ENCODE measurements at places on chromosomes 4 and X.

- no peak for DNase-seq
Measured at GRCh38 chr4:93648258-93648657, 180.3 kb upstream of the ATOH1 start.

DNA sequence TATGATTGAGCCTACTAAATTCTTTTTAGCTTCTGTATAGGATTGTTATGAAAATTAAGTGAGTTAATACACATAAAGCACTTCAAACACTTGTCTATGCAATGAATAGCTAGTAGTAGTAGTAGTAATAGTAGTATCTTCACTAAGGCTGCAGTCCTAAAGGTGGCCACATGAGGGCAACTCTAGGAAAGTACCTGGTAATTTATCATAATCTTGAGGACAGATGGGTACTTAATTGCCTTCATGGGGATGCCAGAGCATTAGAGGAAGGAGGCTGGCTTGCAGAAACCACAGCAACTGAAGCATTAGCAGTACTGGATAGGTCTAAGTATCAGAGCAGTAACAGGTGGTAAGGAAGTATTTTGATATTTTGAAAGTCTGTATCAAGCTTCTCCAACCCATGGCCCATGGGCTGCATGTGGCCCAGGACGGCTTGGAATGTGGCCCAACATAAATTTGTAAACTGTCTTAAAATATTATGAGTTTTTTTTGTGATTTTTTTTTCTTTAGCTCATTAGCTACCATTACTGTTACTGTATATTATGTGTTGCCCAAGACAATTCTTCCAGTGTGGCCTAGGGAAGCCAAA lies 17.3 kb downstream of the NIPAL1 start:
- no peak for DNase-seq

GRCh38 chr4:118718511-118719170 lies 33.4 kb downstream of the METTL14 start:
- no peak for DNase-seq

GRCh38 chrX:137568741-137569469 lies 3.0 kb downstream of the ZIC3 start:
- no peak for DNase-seq

GRCh38 chrX:122868631-122869030 lies 315.4 kb upstream of the GRIA3 start:
- no peak for DNase-seq

- DNase-seq = no peak
Measured at GRCh38 chrX:43065978-43066377, 288.0 kb upstream of the PPP1R2C start.

GRCh38 chr4:129899849-129900248 lies 803.9 kb downstream of the C4orf33 start:
- no peak for DNase-seq

DNA sequence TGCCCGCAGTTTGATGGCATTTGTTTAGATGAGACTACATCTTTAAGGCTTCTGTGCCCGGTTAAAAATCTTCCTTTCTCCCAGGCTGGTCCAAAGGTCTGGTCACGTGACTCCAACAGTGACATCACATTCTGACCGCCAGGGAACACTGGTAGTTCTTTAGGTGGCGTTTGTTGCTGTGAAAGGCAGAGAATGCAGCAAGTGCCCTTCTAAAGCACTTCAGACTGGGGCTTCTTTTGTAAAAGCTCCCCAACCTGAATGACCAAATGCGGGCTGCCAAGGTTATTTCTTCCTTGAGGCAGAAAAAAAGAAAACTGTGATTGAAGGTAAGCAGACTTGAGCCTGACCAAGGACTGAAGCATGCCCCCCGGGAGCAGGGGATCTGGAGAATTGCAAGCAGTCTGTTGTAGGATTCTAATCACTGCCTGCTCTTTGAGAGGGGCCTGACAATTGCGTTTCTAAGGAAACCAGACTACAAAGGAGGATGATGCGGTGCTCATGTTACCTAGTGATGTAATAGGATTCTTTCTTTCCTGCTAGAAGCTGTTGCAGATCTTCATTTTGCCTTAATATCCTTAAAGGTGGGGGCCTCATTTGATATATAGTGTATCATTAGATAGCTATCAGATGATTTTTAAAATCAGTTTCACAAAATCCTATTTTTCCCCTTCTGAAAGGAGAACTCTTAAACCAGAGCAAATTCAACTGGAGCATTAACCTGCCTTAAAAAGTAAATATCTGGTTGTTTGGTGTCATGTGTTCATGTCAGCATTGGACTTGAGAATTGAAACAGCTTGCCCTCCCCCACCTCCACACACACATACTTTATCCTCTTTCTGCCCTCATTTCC lies 133.1 kb downstream of the AKAP4 start:
- DNase-seq = peak; percentile 9

GRCh38 chrX:45009371-45010000 lies 136.5 kb downstream of the KDM6A start:
- no peak for DNase-seq

DNA sequence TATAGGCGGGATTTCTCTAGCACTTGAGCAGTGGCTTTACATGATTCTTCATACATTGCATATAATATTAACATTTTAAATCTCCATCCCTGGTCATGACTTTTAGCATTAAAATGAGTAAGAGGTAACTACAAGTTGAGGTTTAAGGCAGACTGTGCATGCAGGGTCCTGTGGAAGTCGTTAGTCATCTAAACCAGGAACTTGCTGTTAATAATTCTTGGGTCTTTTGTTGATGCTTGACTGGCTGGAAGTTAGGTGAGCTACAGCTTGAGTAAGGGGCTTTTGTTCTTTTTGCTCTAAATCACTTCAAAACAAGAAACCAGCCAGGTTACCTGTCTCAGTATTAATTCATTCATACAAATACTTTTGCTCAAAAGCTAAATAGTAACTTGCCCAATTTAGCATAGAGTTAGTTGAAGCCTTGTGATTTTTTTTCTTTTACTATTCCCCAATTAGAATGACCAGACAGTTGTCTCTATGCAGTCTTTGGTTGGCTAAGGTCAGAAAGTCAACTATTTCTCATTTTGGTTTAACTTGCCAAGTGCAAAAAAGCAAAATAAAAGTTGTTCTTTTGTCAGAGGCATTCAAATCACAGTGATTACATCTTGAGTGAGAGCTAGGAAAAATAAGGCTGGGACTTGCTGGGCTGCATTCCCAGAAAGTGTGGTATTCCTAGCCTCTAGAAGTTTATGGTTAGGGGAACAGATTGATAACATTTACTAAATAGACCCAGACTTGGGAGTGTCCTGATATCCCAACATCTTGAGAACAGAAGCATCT lies 516.9 kb downstream of the PDHA2 start:
- no peak for DNase-seq
